ENCODE measurements at places on chromosomes 16 and 17. TPM values are rescaled to one million over a fixed set of nuclear protein-coding genes. Genes with fewer than 3 reads are reported as not detected.

- no peak for DNase-seq
Measured at GRCh38 chr17:77722366-77722765, 236.1 kb upstream of the TNRC6C start.

- DNase-seq, result no peak
Measured at GRCh38 chr16:84864326-84864955, 44.7 kb downstream of the CRISPLD2 start.

GRCh38 chr17:75270218-75270965, 639 bp downstream of the MIF4GD start:
- DNase-seq, result peak; percentile 62

- no peak for DNase-seq
Measured at GRCh38 chr17:67246403-67246652, 1.3 kb upstream of the HELZ start.

DNA sequence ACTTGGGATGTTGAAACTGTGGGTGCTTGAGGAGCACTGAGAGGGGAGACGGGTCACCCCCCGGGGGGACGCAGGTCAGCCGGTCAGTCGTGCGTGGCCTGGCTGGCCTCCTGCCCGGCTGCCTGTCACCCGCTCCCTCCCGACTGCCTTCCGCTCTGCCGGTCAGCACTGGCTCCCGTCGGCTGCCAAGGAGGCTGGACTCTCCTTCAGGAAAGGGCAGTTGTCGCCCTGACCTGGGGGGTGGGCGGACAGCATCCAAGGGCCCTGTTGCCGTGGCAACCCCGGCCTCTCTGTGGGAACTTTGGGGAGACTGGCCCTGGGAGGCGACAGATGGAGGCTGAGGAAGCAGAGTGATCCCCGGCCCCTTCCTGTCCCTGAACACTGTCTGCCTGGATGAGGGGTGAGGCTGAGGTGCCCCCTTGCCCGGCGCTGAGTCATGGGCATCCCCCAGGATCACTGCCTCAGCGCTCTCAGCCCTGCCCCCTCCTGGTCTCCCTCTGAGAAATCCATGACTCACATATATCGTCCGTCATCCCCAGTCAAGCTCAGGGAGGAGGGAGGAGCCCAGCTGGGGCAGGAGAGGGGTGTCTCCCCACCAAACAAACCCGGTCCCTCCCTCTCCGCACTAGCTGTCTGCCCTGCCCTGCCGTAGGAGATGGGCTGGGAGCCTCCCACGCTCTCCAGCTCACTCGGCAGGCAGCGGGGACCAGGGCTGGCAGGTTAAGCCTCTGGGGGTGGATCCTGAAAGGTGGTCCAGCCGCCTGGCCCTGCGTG, at the start of gene ADGRG1:
Gene ADGRG1, plus strand, starts transcription at position 623 of the 774 bp plus-strand sequence. CDS start 21,658 bp downstream, outside the sequence.
- peak; percentile 94 for DNase-seq

- DNase-seq, result no peak
Measured at GRCh38 chr17:66432996-66433551, 130.7 kb downstream of the PRKCA start.

DNA sequence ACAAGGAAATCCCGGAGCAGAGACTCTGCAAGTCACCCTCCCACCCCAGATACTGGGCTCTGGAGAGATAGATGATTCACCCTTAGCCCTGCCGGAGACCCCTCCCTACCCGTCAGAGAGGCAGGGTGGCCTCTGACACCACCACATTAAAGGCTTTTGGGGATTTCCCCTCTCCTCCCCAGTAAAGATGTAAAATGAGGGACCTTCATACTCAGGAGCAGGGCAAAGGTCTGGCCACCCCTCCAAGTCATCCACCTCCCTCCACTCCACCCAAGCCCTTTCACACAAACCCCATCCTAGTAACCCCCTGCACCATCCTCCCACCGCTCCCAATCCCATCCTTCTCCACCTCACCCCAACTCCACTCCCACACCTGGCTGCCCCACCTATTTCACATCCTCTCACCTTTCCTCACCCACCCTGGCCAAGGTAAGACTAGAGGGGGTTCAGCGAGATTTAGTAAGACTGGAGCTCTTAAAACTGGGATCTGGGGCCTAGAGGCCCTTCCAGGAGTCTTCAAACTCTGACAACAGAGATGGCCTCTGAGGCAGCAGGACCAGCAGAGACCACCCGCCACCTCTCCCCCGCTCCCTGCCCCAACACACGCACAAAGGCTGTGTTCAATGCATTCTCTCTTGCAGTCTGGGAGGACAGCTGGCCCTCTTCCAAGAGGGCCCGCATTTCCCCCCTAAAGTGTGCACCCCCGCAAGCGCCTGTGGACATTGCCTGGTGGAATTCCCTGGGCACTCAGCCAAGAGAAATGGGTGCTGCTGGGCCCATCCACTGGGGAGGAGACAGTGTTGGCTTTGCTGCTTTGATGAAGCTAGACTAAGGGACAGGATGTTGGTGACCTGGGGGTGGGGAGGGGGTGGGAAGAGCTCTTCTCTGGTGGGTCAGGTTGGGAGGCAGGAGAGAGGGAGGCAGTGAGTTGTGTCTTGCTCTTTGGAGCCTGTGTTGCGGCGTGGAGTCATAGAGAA, 1.1 kb downstream of the ABAT start:
- DNase-seq, result no peak

- no peak for DNase-seq
Measured at GRCh38 chr17:6670999-6671398, 19.4 kb downstream of the C17orf100 start.

DNA sequence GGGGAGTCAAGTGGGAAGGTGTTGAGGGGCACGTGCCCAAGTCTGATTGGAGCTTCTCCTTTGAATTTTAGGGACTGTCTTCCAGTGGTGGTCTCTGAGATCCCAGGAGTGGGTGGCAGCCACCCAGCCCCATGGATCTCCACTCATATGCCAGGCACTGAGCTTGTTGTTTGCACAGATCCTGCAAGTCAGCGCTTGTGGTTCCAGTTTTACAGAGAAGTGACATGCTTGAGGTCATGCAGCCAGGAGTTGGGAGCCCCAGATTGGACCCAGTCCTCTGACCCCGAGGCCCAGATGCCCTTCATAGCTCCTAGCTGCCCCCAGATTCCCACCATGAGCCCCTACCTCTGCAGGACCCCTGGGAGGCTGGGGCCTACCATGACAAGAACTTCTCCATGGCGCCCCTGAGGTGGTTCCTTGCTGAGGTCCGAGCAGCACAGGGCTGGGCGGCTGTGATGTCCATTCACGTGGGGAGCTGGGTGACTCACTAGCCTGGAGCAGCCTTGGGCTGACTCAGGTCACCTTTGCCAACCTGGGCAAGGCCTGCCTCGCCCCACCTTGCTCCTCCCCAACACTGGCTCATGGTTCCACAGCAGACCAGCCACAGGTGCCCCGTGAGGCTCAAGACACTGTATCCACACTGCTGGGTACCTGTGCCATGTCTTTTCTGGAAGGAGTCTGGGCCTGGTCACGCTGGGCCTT, 47.4 kb downstream of the RAI1 start:
- DNase-seq, result no peak

Gene TLCD2
- 6.0 TPM for total RNA-seq

All from astrocyte (in vitro differentiated cells and primary cell).